ENCODE measurements at places on chromosomes 7 and 10.

GRCh38 chr10:122473116-122473515 lies 11.8 kb downstream of the HTRA1 start:
- DNase-seq, result no peak

- no peak for DNase-seq
Measured at GRCh38 chr7:44748948-44749731, 493 bp downstream of the ZMIZ2 start.

DNA sequence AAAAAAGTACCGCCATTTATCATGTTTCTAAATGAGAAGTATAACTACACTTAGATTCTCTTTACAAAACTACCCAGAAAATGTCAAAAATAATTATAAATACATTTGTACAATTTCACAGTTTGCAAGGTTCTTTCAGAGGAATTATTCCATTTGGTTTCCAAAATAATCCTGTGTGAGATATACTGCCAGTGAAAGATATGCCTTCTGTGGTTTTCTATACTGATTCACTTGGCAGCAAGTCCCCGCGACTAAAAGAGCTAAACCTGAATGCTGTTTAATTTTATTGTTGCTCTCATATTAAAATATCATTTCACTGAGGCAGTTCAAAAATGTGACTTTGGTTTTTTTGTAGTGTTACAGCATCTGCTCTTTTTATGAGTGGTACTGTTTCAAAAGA lies 364.9 kb upstream of the PLXDC2 start:
- DNase-seq, result no peak

DNA sequence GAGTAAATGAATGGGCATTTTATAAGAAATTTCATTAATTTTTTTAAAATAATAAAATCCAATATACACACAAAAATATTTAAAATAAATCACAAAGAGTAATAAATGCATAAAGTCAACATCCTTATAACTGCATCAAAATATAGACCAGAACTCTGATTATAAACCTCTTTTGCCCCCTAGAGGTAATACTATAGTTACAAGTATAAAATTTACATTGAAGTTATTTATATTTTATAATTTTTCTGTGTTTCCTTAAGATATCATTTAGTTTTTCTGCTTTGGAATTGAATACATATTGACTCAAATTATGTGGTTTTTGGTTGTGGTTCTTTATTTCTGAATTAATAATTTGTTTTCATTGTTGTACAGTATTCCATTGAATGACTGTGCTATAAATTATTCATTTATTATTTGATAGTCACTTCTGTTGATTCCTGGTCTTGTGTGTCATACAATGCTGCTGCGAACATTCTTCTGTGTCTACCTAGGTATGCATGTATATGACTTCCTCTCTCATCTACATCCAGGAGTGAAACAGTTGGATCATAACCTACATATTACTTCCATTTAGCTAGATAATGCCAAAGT lies 673.6 kb downstream of the IPMK start:
- no peak for DNase-seq

DNA sequence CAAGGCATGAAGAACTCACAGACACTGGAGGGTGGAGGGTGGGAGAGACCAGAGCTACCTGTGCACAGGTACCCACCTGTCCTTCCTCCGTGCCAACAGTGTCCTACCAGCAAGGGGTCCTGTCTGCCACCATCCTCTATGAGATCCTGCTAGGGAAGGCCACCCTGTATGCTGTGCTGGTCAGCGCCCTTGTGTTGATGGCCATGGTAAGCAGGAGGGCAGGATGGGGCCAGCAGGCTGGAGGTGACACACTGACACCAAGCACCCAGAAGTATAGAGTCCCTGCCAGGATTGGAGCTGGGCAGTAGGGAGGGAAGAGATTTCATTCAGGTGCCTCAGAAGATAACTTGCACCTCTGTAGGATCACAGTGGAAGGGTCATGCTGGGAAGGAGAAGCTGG lies 21.8 kb downstream of the PRSS2 start:
- DNase-seq, result no peak

DNA sequence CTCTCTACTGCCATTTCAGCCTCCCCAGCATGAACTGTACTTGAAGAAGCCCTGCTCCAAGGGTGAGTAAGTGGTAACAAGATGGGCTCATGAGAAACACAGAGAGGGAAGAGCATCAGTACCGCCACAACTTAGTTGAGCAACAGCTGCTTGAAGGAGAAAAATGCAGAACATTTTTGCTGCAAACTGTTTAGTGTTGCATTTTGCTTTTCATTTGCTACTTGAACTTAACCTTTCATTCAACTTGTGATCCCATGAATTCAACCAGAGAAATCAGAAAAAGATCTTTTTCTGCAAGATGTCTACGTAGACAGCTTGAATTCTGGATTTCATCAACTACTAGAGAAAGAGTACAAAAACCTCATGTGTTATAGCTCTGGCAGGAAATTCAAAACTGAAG lies 40.7 kb downstream of the ANK3 start:
- no peak for DNase-seq

GRCh38 chr10:129334266-129334665 lies 132.8 kb upstream of the MGMT start:
- DNase-seq, result no peak

DNA sequence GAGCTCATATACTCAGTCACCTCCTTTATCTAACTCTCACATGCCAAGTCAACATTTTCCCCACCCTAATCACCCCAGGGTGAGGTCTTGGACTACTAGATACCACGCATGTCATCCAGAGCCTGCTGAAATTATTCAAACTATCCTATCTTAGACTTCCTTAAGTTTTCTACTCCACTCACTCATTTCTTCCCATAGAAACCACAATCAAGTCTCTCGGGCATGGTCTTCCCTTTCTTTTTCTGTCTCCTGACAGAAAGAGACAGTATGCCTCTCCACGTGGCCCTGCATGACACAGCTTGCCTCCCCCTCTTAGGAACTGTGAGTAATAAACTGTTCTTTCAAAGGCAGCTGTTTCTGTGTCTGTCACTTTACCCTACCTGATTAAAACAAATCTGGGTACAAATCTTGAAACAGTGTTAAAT lies 29.4 kb downstream of the TAS2R41 start:
- DNase-seq, result no peak
